WTC11 (cell line): ENCODE measurements at places on chromosomes 6 and 20. TPM values are rescaled to one million over a fixed set of nuclear protein-coding genes. Genes with fewer than 3 reads are reported as not detected.

GRCh38 chr6:26309731-26310142 is 55.3 kb upstream of the BTN3A2 start:
- DNase-seq: no peak

- no peak for DNase-seq
These were observed 33.1 kb upstream of the FAM83D start for GRCh38 chr20:38893056-38893564.

DNA sequence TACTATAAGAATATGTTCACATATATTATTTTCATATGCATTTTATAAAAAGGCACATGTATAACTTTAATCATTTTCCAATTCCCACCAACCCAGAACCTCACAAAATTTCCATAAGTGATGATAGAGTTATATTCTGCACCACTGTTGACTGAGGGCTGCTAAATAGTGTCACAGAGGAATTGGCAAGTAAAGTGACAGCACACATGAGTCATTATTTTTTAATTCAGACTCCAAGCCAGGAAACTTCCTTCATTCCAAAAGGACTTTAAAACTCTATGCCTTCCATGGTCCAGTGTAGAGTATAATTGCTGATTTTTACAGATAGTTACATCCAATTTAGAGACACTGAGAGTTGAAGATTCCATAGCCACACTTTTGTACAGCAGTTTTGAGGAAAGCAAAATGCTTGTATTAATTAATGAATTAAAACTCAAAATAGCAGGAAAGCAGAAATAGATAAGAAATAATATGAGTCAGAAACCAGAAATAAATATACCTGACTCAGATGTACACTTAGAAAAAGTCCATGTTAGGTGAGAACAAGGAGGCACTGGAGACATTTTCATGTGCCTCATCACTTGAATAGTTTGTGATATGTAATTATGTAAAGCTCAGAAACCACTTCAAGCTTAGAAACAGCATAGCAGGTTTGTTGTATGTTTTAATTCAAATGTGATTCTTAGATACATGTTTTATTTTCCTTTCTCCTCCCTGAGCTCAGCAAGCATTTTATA is 425.2 kb upstream of the OPRM1 start:
- DNase-seq: no peak

- DNase-seq: no peak
These were observed 43.2 kb upstream of the PKIB start for GRCh38 chr6:122567034-122567433.

- peak; percentile 63 for DNase-seq
These were observed 10.5 kb upstream of the SRXN1 start for GRCh38 chr20:663315-664090.

GRCh38 chr6:170271771-170272314 is 19.0 kb downstream of the DLL1 start:
- no peak for DNase-seq

DNA sequence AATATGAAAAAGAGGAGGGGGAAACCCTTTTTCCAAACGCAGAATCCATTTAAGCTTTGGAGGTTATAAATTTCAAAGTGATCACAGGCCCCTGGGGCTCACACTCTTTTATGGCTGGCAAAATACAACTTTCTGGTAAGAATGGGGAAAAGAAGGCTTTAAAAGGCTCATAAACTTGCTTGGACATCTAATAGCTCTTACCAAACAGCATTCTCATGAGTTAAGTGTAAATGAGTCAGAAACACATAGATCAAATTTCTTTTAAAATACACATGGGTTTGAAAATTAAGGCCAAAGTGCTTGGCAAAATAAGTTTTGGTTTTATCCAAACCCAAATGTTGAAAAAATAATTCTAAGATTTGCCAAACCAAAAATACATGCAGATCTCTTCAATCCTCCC is 154.6 kb downstream of the SOBP start:
- no peak for DNase-seq

DNA sequence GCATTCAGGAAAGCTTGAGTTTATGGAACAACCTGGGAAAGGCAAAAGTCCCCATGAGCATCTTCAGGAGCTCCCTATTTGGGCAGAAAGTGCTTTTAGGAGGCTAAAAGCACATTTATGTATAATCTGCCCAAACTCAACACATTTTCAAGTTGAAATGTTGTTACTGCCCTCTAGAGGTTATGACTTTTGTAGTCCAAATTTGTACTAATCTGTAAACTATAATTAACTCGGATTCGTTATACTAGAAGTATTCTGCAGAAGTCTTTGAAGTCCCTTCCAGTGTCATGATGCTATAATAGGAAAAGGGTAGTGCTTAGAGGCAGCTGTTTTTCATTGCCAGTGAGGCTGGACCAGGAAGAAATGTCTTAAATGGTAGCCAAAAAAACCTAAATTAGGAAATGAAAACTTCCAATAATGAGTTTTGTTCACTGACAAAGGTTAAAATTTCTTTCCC is 44.8 kb upstream of the EMILIN3 start:
- DNase-seq: no peak

- DNase-seq: no peak
These were observed 194.2 kb upstream of the ZNF184 start for GRCh38 chr6:27667016-27667656.

DNA sequence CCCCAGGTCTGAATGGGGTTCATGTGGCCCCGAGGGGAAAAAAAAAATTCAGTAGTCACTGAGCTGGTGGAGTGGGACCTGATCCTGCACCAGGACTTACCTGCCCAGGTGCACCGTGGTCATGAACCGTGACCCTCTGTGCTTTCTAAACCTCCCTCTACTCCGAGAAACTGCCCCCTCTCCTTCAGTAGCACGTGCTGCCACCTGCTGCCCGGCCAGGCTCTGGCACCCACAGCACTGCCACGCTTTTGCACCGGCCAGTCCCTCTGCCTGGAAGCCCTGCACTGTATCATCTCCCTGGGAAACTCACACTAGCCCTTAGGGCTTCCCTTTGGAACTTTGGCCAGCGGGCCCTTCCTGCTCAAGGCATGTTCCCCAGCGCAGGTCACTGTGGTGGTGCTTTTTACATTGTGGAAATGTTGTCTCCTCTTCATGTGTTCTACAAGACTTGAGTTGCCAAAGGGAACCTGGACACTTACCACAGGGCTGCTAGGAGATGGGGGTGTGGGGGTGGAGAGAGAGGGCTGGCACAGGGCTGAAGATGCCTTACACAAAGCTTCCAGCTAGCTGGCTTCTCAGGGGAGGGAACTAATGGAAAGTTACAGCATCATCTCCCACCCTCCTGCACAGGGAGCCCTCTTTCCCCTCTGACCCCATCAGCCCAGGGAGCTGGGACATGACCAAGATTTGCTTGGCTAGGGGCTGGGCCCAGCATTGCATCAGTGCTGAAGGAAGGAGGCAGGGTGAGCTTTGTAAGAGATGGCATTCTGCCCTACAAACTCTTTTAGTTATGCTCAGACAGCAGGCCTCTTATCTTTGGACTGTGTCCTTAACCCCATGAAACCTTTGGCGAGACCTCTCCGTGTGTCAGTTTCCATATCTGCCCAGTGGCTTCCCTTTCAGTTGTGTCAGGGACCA is 2.5 kb upstream of the PTPRT start:
- DNase-seq: peak; percentile 80

DNA sequence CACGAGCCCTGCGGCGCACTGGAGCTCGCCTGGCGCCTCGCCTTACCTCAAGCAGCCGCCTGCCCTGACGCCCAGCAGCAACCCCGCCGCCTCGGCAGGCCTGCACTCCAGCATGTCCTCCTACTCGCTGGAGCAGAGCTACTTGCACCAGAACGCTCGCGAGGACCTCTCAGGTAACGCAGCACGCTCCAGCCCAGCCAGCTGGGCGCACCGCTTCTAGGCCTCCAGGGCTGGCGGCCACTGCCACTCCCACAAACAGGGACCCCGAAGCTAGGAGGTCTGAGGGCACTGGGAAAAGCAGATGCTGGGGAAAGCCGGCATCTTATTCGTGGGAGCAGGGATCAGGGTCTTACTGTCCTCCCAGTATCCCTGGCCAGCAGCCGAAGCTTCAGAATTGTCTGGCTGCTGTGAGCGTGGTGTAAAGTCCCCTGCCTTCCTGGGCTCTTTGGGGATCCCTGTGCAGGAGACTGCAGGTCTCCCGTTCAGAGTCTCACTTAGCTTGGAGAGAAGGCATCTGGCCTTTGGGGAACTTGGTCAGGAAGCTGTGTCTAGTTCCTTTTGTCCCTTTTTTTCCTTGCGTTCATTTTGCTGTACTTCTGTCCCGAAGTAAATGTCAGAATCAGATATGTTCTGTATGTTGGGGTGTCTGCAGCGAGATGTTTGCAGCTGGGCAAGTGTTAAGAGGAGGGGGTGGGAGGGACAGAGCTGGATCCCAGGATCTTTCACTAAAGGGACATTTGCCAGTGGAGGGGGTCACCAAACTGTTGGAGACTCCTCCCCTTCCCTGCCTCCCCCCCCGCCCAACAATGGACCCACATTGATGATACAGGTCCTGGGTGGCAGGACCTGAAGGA is 1.8 kb downstream of the FOXF2 start:
- DNase-seq: peak; percentile 54

- no peak for DNase-seq
These were observed 387.1 kb upstream of the AGPAT4 start for GRCh38 chr6:161660666-161661571.

GRCh38 chr6:19895866-19896692 is 58.9 kb downstream of the ID4 start:
- DNase-seq: no peak

GRCh38 chr6:3312604-3313231 is 54.0 kb downstream of the PSMG4 start:
- DNase-seq: peak; percentile 8

DNA sequence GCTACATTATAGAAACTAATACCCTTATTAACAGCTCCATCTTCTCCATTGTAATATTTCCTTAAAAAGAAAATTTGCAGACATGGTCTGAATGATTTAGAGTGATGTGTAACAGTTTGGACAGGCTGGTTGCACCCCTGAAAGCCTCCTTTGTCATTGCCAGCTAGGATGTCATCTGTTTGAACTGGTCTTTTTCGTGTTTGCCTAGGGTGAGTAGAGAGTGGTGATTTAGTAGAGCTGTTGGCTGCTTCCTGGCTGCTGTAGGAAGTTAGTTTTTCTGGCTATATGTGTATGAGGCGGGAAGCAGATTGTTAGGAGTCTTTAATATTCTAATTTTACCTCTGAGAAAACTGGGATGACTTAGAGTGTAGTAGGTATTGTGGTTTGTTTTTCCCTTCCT is 101.1 kb downstream of the ZFAND3 start:
- no peak for DNase-seq

GRCh38 chr6:5766260-5766659 is 240.5 kb downstream of the NRN1 start:
- DNase-seq: no peak

DNA sequence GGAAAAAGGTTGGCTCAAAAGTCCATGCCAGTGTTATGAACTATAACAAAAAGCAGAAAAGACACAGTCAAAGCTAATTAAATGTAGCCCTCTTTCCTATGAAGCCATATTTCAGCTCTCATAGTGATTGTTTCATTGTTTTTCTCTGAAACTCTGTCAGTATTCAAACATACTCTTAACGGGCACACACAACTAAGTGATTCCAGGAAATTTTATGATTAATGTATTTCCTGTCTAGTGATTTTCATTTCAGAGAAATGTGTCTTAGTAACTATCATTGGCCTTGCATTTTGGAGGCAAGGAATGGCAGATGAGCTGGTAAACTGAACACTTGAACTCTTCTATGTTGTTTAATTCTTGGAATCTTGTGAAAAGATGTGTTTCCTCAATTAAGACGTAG is 68.0 kb downstream of the CLVS2 start:
- DNase-seq: no peak

- DNase-seq: no peak
These were observed 10.6 kb downstream of the BRPF3 start for GRCh38 chr6:36207155-36207554.

DNA sequence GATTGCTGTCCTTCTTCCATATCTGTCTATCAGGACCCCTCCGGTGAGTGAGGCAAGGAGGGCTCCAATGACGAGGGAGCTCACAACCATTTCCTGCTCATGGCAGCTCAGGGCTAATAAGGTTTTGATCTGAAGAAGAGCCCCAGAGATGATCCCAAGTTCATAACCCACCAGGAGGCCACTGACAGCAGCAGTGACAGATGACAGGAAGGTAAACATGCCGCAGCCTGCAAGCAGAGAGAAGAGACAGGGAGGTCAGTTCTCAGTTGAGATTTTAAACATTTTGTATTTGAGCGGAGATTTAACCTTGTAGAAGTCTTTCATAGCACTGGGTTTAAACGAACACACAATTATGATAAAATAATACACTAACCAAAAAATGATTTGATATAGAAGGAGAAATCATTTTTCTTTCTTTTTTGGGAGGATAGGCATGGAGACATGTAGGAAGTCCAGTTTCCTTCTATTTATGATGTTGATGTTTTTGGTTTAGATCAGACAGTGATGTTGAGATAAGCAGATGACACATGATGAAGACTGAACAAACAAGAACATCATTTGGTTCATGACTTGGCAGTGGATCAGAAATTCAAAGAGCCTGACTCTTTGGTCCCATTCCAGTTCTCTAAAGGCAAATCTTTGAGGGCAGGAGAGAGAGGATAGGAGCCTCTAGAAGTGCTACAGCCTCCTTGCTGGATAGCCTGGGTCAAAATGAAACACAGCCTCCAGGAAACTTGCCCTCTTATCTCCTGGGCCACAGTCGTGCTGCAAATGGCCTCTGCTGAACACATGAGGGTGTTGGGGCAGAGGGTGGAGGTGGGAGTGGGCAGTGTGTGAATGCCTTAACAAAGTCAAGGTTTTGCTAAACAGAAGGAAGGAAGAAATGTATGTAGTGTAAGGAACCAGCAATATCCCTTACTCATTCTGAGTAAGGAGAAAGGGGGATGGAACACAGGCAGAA is 22.6 kb downstream of the SLC2A12 start:
- DNase-seq: no peak

DNA sequence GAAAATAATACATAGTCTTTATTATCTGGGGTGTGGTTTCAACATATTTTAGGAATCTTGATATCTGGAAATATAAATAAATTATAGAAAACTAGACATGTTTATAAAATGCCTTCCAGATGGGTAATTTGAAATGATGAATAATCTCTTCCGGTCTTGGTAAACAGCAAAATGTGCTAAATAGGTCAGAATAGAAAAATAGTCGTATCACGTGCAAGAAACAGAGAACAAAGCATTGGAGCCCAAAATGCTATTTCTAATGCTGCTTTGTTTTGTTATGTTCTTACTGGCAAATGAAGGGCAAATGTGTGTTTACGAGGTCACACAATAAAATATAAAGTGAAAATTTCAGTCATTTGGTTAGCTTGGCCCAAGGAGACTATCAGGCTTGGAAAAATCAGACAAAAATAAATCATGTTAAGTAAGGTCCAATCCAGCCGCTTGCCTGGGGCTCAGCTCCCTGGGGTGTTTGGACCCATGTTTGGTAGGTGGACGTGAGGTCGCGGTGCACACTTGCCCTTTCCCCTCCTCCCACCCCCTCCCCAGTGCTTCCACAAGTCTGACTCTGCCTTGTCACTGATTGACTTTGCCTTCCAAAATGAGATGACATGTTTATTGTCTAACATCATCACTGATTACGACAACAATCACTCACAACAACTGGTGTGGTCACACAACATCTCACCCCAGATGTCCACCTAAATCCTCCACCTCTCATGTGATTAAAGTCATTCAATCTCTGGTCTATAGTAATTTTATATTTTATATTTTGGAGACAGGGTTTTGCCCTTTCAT is 56.0 kb downstream of the RIN2 start:
- DNase-seq: no peak

TSPYL1 gene
- 62.4 to 68.6 TPM (median 64.3 TPM) in 3 replicates for total RNA-seq

HSPA12B gene
- total RNA-seq: 6.3 to 8.5 TPM (median 8.2 TPM) in 3 replicates

SRMS gene
- total RNA-seq: 0.21 to 0.46 TPM (median 0.26 TPM) in 3 replicates

SMAP1 gene
- 27.6 to 29.0 TPM (median 28.3 TPM) in 3 replicates for total RNA-seq

NMBR gene
- total RNA-seq: not detected in 3 replicates

OLIG3 gene
- total RNA-seq: 1.8 to 5.4 TPM (median 2.2 TPM) in 3 replicates

CAGE1 gene
- total RNA-seq: 0.07 to 0.30 TPM (median 0.11 TPM) in 3 replicates

RSPH4A gene
- 0.34 to 0.57 TPM (median 0.34 TPM) in 3 replicates for total RNA-seq

OGFRL1 gene
- total RNA-seq: 3.8 to 5.4 TPM (median 4.0 TPM) in 3 replicates

ZSCAN31 gene
- total RNA-seq: 6.6 to 9.1 TPM (median 7.4 TPM) in 3 replicates

PLAGL1 gene
- 1.6 to 1.9 TPM (median 1.7 TPM) in 3 replicates for total RNA-seq
